ENCODE measurements at places on chromosomes 1 and 21.
A peak's percentile ranks its signal among the peaks of the same experiment; 100 is the strongest.

- peak; percentile 69 for DNase-seq
These were observed 5.7 kb upstream of the CCT8 start for GRCh38 chr21:29078869-29079767.

DNA sequence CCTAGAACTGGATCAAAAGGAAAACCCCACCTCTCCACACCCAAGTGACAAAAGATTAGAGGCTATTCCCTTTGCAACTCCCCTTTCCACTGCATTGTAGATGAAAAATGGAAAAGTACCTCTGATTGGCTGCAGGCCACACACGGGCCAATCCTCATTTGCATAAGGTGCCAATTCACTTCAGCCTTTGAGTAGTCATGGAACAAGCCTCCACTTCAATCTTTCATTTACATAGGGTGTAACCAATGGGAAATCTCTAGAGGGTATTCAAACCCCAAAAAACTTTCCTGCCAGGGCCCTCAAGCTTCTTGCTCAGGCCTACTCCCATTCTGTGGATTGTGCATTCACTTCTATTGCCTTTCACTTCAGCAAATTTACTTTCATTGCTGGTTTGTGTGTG is 122.3 kb upstream of the KCND3 start:
- no peak for DNase-seq

- no peak for DNase-seq
These were observed at the start of gene CNKSR1 for GRCh38 chr1:26177182-26177684. Gene CNKSR1 (plus strand): TSS chr1:26177491. CDS start chr1:26177548, 57 bp downstream.

GRCh38 chr1:15218287-15219279 is 28.4 kb upstream of the FHAD1 start:
- DNase-seq = no peak

- DNase-seq = no peak
These were observed 96.6 kb downstream of the FGGY start for GRCh38 chr1:59393211-59394180.

DNA sequence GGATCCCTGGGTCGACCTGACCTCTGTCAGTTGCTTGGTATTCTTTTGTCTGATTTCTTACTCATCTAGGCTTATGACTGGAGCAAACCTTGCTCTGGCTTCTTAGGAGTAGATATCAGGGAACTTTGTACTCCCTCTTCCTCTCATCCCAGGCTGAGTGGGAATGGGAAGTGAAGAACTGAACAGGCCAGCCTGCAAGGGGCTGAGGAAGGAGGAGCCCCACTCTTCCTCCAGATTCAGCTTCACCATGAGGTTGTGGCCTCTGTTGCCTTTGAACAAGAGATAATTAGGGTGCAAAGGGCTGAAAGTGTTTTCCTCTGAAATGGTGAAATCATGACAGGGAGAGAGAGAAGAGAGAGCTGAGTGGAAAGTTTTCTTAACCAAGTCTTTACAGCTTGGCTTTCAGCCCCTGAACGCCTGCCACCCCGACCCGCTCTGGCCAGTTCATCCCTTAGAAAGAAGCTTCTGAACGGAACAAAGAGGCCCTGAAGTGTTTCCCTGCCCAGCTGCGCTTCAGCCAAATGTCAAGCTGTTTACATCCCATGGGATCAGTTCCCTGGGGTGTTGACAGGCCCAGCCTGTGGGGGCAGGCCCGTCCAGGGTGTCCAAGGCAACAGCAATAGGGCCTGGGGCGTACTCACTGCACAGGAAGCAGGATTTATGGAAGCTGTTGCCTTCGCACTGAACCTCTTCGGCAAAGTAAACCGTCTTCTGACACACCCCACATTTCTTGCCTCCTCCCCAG is 11.2 kb downstream of the CSRP1 start:
- no peak for DNase-seq

DNA sequence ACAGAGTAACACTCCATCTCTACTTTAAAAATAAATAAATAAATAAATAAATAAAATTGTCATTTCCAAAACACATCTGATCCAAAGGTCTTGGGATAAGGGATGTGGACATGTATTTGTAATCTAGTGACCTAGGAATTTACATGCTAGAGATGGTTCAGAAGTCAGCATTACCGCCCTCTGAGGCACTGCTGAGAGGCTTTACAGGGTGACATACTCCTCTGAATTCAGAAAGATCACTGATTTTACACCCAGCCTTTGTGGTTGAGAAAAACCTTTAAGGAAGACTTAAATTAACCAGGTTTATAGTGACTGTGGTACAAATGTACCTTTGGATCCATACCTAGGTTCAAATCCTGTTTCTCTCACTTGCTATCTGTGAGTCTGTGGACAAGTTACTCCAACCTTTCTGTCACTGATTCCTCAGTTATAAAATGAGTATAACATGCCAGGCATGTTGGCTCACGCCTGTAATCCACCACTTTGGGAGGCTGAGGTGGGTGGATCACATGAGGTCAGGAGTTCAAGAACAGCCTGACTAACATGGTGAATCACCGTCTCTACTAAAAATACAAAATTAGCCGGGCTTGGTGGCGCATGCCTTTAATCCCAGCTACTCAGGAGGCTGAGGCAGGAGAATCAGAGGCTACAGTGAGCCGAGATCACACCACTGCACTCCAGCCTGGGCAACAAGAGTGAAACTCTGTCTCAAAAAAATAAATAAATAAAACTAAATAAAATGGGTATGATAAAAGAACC is 20.1 kb downstream of the OSBPL9 start:
- DNase-seq = no peak

DNA sequence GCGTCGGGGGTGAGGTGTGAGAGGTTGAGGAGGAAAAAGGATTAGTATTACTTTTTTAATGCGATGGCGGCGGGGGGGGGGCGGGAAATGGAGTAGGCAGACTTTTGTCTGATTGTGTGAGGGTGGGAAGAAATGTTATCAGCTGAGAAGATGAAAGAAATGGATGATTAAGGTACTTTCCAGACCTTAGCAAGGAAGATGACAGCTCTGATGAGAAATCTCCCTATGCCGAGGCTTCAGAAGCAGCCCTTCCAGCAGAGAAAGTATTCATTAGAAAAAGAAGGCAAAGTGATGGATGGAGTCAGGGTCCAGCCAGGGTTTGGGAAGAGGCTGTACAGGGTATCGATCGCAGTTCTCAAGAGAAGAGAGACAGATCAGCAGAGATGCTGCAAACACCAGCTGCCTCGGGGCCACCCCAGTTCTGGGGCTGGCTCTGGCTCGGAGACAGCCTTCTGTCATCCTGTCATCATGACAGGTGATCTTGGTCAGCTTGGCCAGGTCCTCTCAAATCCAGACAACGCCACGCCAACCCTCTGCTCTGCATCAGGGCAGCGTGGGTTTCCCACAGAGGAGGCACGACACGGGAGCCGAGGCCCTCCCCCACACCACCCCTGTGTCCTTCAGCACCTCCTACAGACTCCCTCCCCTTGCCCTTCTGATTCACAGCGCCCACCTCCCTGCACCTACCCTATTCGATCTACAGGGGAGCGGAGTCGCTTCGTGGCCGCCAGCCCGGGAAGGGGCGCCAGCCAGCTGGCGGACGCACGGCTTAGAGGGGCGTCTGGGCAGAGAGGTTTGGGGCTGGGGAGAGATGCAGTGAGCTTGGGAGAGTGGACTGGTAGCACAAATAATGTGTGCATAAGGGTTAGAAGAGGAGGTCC is 674 bp upstream of the ATXN7L2 start:
- DNase-seq = peak; percentile 74

- no peak for DNase-seq
These were observed 3.3 kb upstream of the LSM10 start for GRCh38 chr1:36400825-36401601.

- no peak for DNase-seq
These were observed 22.4 kb downstream of the ARHGEF19 start for GRCh38 chr1:16189921-16190621.

- no peak for DNase-seq
These were observed 7.1 kb downstream of the C1orf226 start for GRCh38 chr1:162388615-162389014.

DNA sequence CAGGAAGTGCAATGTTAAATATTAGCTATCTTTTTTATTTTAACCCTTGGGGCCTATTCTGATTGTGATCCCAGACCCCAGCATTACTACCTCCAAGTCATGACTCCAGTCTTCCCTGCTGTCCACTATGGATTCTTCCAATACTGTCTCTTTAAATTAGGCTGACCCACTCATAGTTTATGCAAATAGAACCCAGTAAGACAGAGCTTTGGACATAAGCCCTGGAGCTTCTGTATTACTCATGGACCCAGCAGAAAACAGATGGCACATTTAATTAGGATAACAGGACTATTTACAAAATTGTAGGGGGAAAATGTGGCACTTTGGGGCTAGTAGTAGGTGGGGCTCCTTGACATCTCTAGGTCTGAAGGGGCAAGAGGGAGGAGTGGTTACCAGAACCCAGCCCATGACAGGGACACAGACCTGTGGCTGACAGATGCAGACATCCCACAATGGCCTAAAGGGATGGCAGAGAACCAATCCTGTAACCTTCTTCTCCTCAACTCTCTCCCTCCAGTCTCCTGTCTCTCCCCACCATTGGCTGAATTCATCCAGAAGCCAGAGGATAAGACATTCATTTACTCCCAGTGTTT is 233.5 kb downstream of the OMA1 start:
- DNase-seq = no peak

DNA sequence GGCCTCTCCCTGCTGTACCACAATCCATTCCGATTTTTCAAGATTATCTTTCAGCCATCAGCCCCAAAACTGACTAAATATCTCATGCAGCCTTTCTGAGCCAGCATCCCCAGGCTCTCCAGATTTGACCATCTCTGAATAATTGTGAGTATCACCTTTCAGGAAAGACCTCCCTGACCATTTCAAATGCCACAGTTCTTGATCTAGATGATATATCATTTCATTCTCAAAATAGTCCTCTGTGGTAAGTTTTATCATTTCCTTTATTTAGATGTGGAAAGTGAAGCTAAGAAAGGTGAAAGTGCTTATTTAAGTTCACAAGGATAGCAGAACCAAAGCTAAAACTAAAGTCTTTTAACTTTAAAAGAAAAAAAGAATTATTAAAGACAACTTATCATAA is 244.0 kb downstream of the PLPP3 start:
- DNase-seq = no peak

- DNase-seq = no peak
These were observed 3.2 kb upstream of the RWDD3 start for GRCh38 chr1:95230768-95231191.

GRCh38 chr1:101153692-101154091 is 83.1 kb upstream of the S1PR1 start:
- no peak for DNase-seq

GRCh38 chr1:203178083-203178482 is 2.5 kb upstream of the MYBPH start:
- DNase-seq = no peak

DNA sequence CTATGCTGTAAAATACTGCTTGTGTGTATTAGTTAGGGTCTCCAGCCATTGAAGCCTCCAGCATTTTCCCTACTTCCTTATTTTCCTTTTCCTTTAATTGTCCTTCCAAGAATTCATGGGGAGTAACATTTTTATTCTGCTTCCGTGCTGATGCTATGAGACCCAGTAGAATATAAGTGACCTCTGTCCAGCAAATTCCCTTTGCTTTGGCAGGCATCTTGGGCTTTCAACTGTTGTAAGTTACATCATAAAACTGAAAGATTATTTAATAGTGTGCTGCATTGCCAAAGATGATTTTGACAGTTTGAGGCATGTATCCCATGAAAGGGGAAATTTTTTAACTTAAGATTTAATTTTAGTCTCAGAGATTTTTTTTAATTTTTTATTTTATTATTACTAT is 48.1 kb upstream of the B3GALT2 start:
- DNase-seq = no peak

GRCh38 chr21:36459098-36459497 is 20.8 kb downstream of the CLDN14 start:
- no peak for DNase-seq

DNA sequence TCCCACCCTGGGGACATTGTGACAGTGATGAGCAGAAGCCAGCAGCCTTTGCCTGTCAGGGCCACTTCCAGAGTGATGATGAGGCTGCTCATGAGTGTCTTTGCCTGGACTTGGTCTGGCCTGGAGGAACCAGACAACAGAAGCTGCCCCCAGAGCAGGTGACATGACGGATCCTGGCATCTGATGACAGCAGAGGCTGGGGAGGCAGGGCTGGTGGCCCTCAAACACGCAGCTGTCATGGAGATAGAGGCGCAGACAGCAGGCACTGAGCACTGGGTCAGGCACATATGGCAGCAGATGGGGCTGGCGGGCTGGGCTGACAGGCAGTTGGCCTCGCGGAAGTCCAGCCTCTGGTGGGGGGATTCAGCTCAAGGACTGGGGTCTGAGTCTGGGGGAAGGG is 66.4 kb upstream of the STUM start:
- DNase-seq = no peak

DNA sequence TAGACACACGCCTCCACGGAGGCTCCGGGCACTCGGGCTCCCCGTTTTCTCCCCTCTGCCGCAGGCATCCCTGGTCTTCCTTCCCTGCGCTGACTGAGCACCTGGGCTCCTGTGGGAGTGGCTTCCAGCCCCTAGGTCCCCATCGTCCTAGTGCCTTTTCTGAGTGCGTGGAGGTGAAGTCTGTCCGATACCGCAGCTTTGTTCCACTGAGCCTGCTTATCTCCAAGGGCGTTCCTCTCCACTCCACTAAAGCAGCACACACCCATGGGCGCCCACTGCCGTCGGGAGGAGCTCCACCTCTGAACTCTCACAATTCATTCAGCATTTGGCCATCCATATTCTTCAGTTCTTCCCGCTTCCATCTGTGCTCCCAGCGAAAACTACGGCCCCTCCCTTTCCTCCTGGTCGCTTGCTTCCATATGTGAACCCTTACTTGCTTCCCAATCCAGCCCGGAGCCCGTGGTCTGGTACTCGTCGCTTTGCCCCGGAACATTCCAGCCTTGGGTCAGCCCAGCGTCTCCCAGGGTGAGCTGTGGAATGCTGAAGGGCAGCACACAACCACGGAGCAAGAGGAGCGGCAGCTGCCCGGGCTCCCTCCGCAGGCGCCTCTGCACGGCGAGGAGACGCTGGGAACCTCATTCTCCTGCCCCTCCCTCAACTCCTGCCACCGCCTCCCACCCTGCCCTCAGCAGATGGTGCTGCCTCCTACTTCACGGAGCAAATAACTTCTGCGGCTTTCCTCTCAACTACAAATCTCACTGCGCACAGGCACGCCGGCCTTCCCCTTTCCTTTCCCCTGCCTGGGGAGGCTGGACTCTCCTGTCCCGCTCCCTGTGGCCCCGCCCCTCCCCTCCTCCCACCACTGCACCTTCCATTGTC is 27.5 kb downstream of the ATP8B2 start:
- DNase-seq = peak; percentile 85

- DNase-seq = no peak
These were observed 30.1 kb downstream of the LRIG2 start for GRCh38 chr1:113103048-113103447.

DNA sequence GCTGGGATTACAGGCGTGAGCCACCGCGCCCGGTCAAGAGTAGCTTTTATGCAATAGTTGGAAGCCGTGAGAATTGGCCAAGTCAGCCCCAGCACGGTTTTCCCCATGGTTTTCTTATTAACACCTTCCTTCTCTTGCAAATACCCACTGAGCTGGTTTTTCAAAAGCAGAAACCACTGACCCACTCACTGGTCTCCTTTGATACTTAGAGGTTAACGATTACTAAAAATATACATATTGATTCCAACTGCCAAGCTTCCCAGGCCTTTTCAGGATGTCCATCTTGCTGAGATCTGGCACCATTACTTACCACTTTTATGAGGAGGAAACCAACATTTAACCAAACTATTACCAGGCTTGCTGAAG is 25.9 kb upstream of the TARDBP start:
- no peak for DNase-seq

GRCh38 chr1:229167318-229167717 is 103.6 kb upstream of the RAB4A start:
- DNase-seq = no peak

GRCh38 chr1:61055110-61055614 is 27.2 kb upstream of the NFIA start:
- DNase-seq = no peak
